ENCODE measurements at places on chromosomes 4 and X. TPM values are rescaled to one million over a fixed set of nuclear protein-coding genes. Genes with fewer than 3 reads are reported as not detected.

- H3K27ac ChIP-seq = no peak overlapping the region
- H3K4me3 ChIP-seq = no peak overlapping the region
- H3K36me3 ChIP-seq = no peaks in the 10 kb centered on the region
- no peaks in the 10 kb centered on the region for H3K27me3 ChIP-seq
Observed at GRCh38 chr4:18767921-18768320, 746.4 kb upstream of the LCORL start.

ATP8A1 gene
- total RNA-seq = 18.2 TPM

TLR7 gene
- total RNA-seq = 0.07 TPM

DNA sequence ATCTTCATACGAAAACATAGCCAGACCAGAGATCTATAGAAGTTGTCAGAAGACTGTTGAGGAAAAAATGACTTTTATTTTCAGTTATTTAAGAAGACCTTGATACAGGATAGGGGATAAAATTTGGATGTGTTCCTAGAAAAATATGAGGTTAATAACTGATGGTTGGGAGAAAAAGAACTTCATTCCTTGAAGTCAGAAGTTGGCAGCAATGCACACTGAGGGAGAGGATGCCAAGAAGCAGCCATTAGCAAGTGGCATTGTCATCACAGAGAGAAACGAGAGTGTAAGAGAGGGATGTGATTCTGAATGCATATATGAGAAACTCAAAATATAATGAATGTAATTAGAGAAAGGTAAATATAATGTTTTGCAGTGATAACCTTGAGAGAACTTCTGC lies 382.1 kb upstream of the EPHA5 start:
- no peaks in the 10 kb centered on the region for H3K36me3 ChIP-seq
- no peak overlapping the region for H3K27ac ChIP-seq
- no peak for DNase-seq
- H3K4me1 ChIP-seq = no peaks in the 10 kb centered on the region

DNA sequence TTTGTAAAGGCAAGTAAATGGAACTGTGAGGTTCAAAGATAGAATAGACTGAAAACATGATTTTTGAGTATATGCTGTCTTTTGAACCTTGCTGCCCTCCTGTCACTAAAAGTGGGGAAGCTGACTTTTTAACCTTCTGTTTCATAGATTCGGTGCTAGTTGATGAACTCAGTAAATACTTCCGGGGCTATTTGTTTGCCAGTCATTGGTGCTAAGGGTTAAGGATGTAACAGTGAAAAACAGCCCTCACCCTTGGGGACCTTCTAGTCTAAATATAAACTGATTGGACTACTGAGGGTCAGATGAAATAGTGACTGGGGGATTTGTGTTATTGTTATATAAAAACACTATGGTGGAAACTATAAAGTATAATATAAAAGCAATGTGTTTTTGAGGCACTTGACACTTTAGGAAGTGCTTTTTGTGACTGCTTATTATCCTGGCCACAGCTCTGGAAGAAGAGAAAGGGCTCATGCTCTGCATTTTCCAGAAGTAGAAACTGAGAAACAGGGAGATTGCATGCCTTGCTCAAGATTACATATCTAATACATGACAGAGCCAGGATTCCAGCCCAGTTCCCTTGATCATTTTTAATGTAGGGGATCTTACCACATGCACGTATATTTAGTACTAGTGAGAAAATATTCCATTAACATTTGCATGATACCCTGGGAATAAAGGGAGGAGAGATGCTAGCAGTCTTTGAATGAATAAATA lies 3.9 kb downstream of the BST1 start:
- H3K36me3 ChIP-seq = no peaks in the 10 kb centered on the region
- no peak for DNase-seq
- H3K4me3 ChIP-seq = no peak overlapping the region
- peaks cover 9% of the 10 kb centered on the region for H3K27me3 ChIP-seq
